ENCODE measurements at places on chromosomes 6 and 20. TPM values are rescaled to one million over a fixed set of nuclear protein-coding genes. Genes with fewer than 3 reads are reported as not detected.

DNA sequence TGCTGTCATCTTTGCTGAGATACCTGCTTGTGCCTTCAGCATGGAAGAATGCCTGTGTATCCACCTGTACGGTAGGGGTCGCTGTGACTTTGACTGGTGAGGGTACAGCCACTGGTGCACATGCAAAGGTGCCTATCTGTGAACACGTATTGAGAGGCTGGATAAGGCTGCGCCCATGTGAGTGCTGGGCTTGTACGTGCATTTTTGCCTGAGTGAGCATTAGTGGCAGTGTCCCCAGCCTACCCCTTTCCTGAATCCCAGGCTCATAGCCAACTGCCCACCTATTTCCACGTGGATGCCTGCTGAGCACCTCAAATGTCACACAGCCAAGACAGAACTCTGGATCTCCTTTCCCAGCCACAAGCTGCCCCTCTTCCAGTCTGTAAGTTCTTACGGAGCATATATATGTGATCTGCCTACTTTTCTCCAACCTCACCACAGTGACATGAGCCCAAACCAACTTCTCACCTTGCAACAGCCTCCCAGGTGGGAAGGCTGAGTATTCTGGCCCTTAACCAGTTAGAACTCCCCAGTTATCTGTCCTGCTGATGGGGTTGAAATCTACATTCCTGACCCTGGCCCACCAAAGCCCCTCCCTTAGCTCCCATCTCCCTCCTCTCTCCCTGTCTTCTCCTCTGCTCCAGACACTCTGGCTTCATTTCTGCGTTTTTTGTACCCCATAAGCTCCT, 1.1 kb upstream of the SLC2A10 start:
- DNase-seq = no peak

DNA sequence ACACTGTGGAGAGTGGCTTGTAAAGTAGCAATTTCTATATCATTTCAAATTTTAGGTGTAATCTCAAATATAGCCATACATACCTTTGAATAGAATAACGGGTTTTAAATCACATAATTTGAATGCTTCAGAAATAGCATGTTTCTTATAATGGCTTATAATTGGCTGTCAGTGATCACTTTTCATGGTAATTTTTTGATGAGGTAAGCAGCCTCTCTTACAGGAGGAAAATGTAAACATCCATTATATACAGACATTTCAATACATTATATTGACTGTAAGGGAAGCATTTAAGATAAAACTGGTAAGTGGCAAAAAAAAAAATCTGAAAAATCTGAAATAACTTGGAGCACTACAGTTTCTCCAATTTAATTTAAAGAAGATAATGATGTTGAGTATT, 67.8 kb upstream of the PHACTR2 start:
- DNase-seq = no peak

The MYCT1 gene
- 22.4 TPM for polyA plus RNA-seq

DNA sequence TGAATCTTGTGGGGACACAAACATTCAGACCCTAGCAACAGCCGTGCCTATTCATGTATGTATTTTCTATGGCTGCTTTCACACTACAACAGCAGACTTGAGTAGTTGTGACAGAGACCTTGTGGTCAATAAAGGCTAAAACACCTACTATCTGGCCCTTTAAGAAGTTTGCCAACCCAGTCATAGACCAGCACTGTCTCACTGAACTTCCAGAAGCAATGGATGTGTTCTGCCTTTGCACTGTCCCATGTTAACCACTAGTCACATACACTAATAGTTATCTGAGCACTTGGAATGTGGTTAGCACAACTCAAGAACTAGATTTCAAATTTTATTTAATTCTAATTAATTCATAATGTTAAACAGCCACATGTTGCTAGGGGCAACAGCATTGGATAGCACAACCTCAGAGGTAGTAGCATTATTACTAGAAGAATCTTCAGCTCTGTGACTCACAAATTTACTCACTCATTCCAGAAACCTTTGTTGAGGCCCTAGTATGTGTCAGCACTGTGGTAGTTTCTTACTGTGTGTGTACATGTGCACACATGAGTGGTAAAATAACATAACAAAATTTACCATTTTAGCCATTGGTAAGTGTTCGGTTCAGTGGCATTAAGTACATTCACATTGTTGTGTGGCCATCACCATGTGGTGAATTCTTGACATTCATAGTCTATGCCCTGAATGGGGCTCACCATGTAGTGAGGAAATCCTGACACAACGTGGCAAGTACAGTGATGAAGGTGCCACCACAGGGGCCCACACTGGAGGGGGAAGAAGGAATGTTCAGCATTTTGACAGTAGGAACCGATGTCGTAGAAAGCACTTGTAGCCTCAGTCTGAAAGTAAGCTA, 107.3 kb downstream of the CEP57L1 start:
- DNase-seq = no peak

DNA sequence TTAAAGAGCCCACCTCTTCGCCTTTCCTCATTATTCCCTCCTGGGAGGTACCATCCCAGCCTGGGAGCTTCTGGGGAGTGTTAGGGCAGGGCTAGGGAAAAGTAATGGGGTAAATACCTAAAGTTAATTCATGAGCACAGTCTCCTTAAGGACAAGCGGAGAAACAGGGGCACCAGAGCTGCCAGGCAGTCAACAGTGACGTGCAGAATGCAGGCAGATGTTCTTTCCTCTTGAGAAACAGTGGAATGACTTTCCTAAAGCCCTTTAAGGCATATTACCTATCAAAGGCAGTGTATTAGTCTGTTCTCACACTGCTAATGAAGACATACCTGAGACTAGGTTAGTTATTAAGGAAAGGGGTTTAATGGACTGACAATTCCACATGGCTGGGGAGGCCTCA, 76.3 kb downstream of the RNF144B start:
- DNase-seq = no peak

Measured in right renal pelvis (tissue), 4 donors.